Nucleus accumbens (tissue), 56 donors: ENCODE measurements at places on chromosomes 12 and 14.

DNA sequence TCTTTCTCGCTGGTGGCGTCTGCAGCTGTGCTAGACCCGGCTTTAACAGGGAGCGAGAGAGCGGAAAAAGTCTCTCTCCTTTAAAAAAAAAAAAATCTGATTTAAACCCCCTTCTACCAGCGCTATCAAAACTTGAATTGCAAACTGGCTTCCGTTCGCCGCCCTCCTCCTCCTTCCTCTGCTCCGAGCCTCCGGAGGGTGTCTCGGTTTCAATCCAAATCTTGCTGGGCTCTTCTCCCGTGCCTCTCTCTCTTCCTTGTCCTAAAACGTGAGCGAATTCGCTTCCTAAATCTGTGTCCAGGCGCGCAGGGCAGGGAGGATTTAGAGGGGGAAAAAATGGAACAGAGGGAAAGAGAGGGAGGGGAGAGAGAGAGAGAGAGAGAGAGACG, 272 bp downstream of the TBX3 start:
- no peak for DNase-seq

DNA sequence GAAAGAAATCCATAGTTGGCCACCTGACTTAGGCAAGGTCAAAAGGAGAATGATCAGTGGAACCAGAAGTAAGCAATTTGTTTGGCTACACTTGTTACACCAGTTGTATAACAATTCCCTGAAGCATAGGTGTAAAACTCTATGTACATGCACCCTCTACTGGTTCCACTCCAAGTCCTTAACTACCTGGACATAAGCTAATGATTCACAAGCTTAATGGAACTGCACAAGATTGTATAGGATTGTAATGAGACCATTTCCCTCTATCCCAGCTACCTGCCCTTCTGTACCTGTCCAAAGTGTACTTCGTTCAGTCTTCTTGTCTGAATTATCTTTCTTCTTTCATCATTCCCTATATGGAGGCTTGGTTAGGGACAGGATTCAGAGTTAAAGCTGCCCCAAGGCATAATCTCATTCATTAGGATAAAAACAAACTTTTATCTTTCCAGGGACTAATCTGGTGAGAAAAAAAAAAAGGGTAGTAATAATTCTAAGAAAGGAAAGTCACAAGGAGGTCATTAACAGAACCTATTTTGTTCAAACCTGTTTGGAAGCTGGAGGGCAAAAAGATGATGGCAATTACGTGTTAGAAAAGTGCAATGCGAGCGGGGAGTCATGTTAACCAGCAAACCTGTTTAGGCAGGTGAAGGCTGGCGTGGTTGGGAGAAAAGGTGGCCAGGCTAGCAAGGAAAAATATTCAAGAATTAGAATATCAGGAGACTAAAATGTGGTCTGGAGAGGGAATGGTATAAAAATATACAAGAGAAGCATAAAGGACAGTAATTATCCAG, 2.8 kb upstream of the TMEM52B start:
- DNase-seq = no peak

GRCh38 chr12:22044391-22044790, 1.6 kb upstream of the CMAS start:
- DNase-seq = no peak

DNA sequence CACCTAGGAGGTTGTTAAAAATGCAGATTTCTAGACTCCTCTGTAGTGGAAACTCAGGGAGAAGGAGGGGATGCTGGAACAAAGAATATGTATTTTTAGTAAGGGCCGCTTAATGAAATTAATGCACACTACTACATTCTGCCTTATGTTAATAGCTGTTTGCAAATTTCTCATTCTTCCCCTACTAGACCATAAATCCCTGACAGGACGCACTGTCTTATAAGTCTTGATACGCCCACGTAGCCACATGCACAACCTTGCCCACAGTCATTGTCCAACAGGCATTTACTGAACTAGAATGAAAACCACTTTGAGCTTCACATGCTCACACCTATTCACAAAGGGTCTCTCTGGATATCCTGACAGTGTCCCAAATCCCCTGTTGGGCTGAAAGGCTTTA, 10.5 kb downstream of the KRT2 start:
- no peak for DNase-seq

DNA sequence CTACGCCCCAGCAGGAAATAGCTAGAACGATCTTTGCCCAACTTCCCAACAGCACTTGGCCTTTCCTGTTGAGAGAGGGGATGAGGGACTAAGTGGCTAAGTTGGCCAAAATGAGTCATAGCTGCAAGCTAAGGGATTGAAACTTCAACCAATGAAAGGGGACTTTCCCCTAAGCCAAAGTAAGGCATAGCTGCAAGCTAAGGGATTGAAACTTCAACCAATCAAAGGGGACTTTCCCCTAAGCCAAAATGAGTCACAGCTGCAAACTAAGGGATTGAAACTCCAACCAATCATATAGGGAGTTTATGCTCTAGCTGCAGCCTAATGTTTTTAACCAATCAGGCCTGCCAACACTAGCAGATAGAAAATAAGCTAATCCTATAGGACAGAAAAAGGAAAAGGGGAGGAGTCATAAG, 100.5 kb upstream of the SSTR1 start:
- no peak for DNase-seq

GRCh38 chr12:30859226-30859625, 67.3 kb upstream of the TSPAN11 start:
- no peak for DNase-seq

DNA sequence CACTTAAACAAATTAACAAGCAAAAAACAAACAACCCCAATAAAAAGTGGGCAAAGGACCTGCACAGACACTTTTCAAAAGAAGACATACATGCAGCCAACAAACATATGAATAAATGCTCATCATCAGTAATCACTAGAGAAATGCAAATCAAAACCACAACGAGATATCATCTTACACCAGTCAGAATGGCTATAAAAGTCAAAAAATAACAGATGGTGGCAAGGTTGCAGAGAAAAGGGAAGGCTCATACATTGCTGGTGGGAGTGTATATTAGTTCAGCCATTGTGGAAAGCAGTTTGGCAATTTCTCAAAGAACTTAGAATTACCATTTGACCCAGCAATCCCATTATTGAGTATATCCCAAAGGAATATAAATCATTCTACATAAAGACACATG, 34.6 kb upstream of the NT5DC3 start:
- DNase-seq = no peak

DNA sequence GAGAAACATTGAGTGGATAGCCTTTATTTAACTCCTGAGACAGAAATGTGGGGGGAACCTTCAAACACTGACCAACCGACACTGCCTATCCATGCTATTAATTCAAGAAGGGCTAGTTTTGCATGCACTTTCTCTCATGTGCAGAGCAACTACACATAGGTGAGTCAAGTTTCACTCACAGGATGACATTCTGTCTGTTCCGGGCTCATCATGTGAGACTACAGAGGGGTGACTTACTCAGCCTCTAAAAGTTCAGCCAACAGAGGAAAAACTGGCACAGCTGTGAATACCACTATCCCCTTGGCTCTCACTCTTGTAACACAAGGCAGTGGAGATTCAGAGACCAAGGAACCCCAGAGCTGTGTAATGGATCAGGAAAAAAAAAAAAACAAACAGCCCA, 13.3 kb downstream of the BEST3 start:
- DNase-seq = no peak
